Stimulated activated CD8-positive, alpha-beta memory T cell treated with anti-CD3 and anti-CD28 coated beads, Interleukin-15, amount 100 ng/mL, for 24 hours (primary cell): ENCODE measurements at places on chromosomes 2 and 18.

DNA sequence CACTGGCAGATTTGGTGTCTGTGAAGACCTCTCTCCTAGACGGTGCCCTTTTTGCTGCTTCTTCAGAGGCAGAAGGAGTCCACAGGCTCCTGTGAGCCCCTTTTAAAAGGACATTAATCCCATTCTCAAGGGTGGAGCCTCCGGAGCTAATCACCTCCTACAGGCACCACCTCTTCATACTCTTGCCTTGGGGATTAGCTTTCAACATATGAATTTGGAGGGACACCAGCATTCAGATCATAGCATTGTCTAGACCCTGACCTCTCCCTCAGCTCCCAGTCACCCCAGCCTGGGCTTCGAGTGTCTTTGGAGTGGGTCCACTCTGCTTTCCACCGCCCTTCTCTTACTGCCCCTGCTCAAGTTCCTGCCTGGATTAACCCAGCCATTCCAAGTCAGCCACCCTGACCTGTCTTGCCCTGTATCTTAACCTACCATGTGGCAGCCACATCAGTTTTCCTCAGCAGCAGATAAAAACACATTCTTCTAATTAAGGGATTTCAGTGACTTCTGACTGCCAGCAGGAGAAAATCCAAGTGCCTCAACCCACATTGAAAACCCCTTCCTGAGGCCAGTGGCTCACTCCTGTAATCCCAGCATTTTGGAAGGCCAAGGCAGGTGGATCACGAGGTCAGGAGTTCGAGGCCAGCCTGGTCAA lies 6.1 kb upstream of the NCL start:
- DNase-seq: no peak

- DNase-seq: no peak
Measured at GRCh38 chr18:80172056-80172455, 63.0 kb downstream of the ADNP2 start.

DNA sequence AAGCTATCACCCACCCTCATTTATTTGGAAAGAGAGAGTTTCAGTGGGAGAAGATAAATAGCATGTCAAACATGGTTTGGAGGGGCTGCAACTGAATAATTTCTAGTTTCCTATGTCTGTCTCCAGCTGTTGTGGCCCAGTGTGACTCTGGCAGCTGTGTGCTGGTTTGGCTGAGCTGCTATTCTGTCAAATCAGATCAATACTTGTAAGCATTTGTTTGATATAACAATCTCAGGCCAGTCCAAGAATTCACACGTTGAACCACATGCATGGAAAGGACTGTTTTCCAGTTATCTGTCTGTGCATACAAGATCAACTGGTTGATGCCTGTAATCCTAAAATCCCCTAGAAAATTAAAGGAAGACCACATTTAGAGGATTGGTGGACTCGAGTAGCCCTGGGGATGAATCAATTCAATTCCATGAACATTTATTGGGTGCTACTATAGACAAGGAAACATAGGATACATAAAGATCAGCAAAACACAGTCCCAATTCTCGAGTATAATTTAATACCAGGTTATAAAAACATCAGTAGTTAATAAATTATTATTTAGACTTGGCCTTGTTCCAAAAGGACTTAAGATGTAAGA lies 209.0 kb upstream of the PARD3B start:
- no peak for DNase-seq

- peak; percentile 37 for DNase-seq
Measured at GRCh38 chr2:68908392-68908970, 37.3 kb upstream of the BMP10 start.

DNA sequence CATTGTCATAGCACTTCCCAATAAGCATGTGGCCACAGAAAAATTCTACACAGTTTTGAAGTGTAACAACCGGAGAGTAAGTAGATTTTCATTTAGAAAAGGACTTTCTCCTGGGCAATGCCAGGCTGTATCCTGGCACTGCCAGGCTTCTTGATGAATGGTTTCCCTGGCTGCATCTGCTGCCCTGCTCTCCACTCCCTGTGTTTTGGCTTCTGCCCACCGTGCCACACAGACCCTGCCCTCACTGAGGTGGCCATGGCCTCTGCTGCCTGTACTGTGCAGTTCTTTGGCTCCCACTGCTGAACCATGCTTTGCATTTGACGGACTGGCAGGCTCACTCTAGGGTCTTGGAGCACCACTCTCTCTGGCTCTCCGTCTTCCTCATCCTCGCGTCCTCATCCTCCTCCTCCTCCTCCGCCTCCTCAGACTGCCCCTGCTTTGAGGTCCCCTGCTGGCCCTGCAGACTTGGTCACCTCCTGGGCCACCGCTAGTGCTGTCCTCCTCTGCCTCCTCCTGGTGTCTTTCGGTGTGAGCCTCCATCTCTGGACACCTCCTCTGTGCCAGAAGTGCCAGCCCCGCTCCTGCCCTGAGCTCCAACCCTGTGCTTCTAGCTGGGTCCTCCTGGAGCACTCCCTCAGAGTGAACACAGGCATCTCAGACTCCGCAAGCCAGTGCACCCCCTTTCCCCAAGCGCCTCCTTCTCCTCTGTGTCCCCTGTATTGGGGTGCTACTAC lies 45.9 kb upstream of the CNGA3 start:
- no peak for DNase-seq

DNA sequence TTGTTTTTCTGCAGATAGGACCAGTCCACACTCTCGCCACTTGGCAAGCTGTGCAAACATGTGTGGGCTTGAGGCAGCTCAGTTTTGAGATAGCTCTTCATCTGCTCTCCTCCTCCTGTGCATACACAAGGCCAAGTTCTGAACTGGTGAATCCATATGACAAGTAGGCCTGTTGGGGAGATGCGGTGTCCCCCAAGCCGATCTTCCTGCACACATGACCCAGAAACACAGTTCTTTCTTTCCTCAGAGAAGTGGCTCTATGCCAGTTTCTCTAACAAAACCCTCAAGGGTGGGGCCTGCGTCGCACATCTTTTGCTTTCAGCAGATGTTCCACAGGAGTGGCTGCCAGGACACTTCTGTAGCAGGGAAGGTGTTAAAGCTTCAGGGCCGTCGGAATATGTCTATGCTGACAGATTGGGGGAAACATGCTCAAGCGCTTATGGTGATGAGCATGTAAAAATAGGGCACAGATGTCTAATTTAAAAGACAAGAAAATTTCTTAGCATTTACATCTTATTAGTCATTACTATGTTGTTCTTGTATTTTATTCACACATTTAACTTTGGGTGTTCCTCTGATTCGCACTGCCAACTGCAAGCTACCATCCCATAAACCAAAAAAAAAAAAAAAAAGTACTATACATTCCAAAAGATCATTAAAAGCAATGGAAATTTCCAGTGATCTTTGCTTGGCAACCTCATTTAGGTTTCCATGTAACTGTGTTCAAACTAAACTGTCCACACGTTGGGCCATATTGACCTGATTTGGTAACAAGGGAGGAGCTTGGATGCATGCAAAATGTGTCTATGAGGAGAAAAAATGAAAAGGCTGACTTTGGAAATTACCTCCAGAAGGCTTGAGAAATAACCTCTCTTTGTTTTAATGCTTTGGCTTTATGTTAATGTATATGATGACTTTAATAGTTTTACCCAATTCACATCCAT lies 1055.5 kb upstream of the KLHL29 start:
- no peak for DNase-seq

GRCh38 chr18:53380063-53380639 lies 844.3 kb downstream of the MBD2 start:
- DNase-seq: no peak

GRCh38 chr2:217953011-217953481 lies 49.7 kb downstream of the TNS1 start:
- DNase-seq: no peak

DNA sequence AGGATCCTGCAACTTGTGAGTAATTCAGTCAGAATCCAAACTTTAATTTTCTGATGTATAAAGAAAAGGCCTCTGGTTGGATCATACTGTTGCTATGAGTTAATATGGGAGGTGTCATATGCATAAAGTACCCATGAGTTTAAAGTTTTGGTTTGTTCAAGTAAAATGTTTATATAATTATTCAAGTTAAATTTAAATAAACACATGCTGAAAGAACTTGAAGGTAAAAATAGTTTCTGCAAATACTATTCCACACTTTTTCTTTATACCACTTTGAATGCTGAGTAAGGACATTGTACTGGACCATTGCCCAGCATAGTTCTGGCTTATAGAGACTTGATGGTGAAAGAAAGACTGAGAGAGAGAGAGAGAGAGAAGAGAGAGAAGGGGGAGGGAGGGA lies 30.7 kb downstream of the PKP4 start:
- DNase-seq: no peak

- no peak for DNase-seq
Measured at GRCh38 chr18:48592540-48593171, 53.8 kb downstream of the CTIF start.

- no peak for DNase-seq
Measured at GRCh38 chr2:204321910-204322751, 223.1 kb upstream of the PARD3B start.

- no peak for DNase-seq
Measured at GRCh38 chr18:63177259-63177658, 142.3 kb downstream of the BCL2 start.

- DNase-seq: no peak
Measured at GRCh38 chr2:62224976-62225375, 29.1 kb downstream of the B3GNT2 start.

DNA sequence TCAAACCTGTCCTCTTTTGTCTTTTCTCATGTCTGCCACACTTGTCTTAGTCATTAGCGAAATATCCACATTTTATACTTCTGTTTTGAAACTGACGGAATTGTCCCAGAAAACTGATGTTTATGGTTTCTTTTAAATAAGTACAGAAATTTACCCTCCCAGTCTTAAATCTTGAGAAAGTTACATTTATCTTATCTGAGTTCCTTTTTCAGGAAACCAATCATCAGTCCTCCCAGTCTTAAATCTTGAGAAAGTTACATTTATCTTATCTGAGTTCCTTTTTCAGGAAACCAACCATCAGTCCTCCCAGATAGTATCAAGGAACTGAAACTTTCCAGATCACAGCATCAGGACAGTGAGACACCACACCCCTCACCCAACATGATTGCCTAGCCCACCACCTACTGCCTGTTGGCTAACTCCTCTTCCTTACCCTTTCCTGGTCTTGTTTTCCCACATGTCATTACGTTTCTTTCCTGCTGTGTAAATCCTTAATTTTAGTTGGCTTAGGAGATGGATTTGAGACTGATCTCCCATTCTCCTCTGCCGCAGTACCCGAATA lies 247.7 kb downstream of the PTPRM start:
- no peak for DNase-seq

- DNase-seq: no peak
Measured at GRCh38 chr2:1736997-1737480, 7.3 kb downstream of the PXDN start.

- no peak for DNase-seq
Measured at GRCh38 chr2:119202610-119203310, 20.9 kb upstream of the STEAP3 start.

DNA sequence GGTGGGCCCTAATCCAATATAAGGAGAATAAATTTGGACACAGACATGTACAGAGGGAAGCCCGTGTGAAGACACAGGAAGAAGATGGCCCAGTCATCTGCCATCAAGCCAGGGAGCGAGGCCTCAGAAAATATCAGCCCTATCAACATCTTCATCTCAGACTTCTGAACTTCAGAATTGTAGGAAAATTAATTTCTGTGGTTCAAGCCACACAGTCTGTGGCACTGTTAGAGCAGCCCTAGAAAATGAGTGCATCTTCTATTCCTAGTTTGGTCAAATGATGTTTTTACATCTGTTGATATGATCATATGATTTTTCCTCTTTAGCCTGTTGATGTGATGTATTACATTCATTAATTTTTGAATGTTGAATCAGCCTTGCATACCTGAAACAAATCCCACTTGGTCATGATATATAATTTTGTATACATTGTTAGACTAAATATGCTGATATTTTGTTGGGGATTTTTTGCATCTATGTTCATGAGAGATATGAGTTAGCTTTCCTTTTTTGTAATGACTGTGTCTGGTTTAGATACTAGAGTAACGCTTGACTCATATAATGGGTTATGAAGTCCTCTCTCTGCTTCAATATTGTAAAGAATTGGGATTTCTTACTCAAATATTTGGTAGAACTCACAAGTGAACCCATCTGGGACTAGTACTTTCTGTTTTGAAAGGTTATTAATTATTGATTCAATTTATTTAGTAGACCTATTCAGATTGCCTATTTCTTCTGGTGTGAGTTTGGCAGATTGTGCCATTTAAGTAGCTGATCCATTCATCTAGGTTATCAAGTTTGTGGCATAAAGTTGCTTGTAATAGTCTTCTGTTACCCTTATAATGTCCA lies 451.4 kb downstream of the EIPR1 start:
- no peak for DNase-seq
